GM23338 (cell line): ENCODE measurements at places on chromosomes 2 and 18. TPM values are rescaled to one million over a fixed set of nuclear protein-coding genes. Genes with fewer than 3 reads are reported as not detected.

GALNT5 gene
- 0.04 and 0.14 TPM in 2 replicates for total RNA-seq

RFX8 gene
- 0.19 and 1.5 TPM in 2 replicates for total RNA-seq

DIS3L2 gene
- 17.4 and 25.3 TPM in 2 replicates for total RNA-seq

AQP12B gene
- not detected in 2 replicates for total RNA-seq

CCDC121 gene
- total RNA-seq: 1.7 and 1.9 TPM in 2 replicates

MC4R gene
- not detected in 2 replicates for total RNA-seq

KIAA2012 gene
- 0.03 TPM in 1 of 2 replicates, not detected in the other for total RNA-seq

AMER3 gene
- total RNA-seq: 0.49 and 0.62 TPM in 2 replicates
